ENCODE measurements at places on chromosomes 4 and X.

- peak; percentile 21 for DNase-seq
These were observed 98.3 kb upstream of the ANKRD50 start for GRCh38 chr4:124810827-124811226.

GRCh38 chr4:28488021-28488420 lies 1627.4 kb downstream of the STIM2 start:
- DNase-seq: peak; percentile 85

GRCh38 chr4:89242216-89242615 lies 65.4 kb downstream of the GPRIN3 start:
- peak; percentile 76 for DNase-seq

GRCh38 chrX:134600714-134601113 lies 57.6 kb downstream of the PLAC1 start:
- no peak for DNase-seq

Measured in muscle of leg (tissue), 16 donors.